Uterus (tissue), 4 donors: ENCODE measurements at places on chromosomes 6 and 20. TPM values are rescaled to one million over a fixed set of nuclear protein-coding genes. Genes with fewer than 3 reads are reported as not detected.

The PPP1R16B gene
- 12.9 TPM for total RNA-seq

The PLCB4 gene
- 17.4 TPM for total RNA-seq

The GRIK2 gene
- total RNA-seq: 13.1 TPM

The PYGB gene
- 49.6 TPM for total RNA-seq

The SLC22A1 gene
- total RNA-seq: 0.35 TPM

The PTCRA gene
- total RNA-seq: 2.0 TPM

GRCh38 chr20:13278812-13279570 is 57.9 kb downstream of the ISM1 start:
- DNase-seq: no peak

- no peak for DNase-seq
These were observed 213.8 kb upstream of the ZFP64 start for GRCh38 chr20:52405417-52405816.

- DNase-seq: no peak
These were observed 9.2 kb upstream of the TRERF1 start for GRCh38 chr6:42460883-42461282.

GRCh38 chr6:17352302-17352701 is 41.1 kb upstream of the CAP2 start:
- DNase-seq: no peak

GRCh38 chr20:38221119-38221589 is 39.4 kb downstream of the KIAA1755 start:
- peak; percentile 73 for DNase-seq

DNA sequence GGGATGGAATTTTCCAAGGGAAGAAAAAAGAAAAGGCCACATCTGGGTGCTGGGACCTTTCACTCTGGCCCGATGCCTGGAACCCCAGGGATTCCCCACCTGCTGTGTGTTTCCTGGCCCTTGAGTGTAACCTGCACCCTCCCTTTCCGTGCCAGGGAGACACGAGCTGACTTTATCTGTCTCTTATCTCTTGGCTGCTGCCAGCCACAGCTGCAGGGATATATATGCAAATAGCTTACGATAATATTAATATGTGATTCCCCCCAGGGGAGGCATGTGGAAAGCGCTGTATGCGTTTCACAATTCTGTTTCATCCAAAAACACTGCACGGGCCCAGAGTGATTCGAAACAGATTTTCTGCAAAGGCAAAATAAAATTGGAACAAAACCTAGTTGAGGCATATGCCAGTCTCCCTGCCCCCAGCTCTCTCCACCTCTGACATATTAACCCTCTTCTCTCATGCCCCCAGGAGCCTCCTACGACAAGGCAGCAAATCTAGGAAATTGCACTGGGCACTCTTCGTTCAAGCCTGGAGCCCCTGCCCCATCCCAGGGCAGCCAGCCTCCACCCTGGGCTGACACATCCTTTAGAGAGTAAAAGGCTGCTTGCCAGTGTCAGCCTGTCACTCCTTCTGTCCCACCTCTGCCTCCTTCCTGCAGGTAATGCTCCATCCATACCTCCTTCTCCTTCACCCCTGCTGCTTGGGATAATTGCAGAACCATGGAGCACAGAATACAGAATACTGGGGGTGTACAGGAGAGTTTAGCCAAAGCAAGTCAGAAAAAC is 1.3 kb downstream of the RIPOR3 start:
- DNase-seq: no peak

GRCh38 chr6:36120539-36120938 is 9.8 kb upstream of the MAPK13 start:
- DNase-seq: no peak

GRCh38 chr6:113172531-113172966 is 684.6 kb upstream of the MARCKS start:
- DNase-seq: no peak

DNA sequence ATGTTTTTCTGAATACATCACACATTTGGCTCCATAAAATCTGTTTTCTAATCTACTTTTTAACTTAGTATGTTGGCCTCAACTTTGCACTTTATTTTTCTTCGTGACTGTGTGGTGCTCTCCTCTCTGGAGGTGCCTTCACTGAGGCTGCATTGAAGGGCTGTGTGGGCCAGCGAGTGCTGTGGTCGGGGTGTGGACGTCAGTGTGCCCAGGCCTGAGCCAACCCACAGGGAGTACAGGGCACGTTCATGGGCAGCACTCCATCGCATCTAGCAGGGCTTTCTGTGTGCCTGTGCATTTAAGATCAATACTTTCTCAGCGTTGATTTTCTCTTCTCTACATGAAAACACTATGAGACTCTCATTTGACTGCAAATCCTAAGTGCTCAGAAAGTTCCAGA is 37.8 kb downstream of the DACT2 start:
- DNase-seq: no peak

DNA sequence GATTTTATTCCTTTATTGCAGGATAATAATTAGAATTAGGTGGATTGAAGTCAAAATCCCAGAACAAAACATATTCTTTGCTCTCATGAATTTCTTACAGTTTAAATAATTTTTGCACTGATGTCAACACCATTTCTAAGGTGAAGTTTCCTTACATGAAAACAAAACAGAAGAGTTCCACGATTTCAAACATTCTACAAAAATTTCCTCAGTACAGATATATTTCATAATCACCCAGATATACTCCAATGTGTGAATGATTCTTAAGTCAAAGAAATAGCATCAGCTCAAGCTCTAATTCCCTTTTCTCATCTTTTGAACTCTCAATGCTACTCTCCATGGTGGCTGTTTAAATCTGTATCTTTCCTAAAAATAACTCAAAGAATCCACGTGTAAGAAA is 39.5 kb upstream of the THBS2 start:
- DNase-seq: no peak

GRCh38 chr6:11054722-11055121 is 10.6 kb upstream of the ELOVL2 start:
- no peak for DNase-seq
